Dermis blood vessel endothelial cell (primary cell): ENCODE measurements at places on chromosomes 7 and 10. TPM values are rescaled to one million over a fixed set of nuclear protein-coding genes. Genes with fewer than 3 reads are reported as not detected.
A peak's percentile ranks its signal among the peaks of the same experiment; 100 is the strongest.

RPEL1 gene
- total RNA-seq: 0.09 and 0.17 TPM in 2 replicates

CALML5 gene
- not detected in 2 replicates for total RNA-seq

NPSR1 gene
- total RNA-seq: not detected in 2 replicates

DNA sequence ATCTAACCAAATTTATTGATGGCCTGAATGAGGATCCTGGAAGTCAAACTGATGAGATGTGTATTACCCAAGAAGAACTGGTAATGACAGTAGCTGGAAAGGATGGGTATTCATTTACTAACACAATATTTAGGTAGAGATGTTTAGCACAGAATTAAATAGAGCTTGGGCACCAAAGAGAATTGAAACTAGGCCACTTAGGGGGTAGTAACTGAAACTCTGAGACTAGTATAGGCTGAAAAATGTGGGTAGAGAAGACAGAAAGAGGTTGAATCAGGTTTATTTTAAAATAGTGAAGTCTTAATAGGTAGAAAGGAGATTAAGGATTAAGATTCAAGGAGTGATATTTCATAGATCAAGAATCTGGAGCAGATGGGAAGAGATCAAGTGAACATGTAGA is 155.8 kb downstream of the MLLT10 start:
- DNase-seq: no peak

DNA sequence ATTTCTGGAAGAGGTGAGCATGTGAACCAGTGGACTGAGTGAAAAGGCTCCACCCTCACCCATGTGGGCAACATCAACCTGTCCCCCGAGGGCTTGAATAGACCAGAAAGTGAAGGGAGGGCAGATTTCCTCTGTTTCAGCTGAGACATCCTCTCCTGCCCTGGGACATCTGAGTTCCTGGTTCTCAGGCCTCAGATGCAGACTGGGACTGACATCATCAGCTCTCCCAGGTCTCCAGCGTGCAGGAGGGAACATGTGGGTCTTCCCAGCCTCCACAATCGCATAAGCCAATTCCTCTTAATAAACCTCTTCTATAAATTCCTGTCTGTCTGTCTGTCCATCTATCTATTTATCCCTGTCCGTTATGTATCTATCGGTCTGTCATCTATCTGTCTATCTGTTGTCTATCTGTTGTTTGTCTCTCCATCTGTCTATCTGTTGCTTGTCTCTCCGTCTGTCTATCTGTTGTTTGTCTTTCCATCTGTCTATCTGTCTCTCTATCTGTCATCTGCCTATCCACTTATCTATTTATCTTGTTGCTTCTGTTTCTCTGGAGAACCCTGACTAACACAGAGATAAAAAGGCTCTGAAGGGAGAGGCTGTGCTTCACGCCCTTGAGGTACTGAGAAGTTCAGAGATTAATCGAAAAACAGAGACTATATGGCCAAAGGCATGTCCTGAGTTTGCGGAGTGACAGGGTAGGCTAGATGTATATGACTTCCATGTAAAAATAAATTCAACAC is 140.3 kb upstream of the PFKP start:
- DNase-seq: no peak

GRCh38 chr7:24059775-24060174 is 224.2 kb upstream of the NPY start:
- DNase-seq: no peak

- DNase-seq: no peak
These were observed 37.9 kb upstream of the RET start for GRCh38 chr10:43038783-43039623.

GRCh38 chr10:45514291-45515270 is 140.6 kb downstream of the ALOX5 start:
- DNase-seq: peak; percentile 23

- DNase-seq: no peak
These were observed 54.3 kb upstream of the NRP1 start for GRCh38 chr10:33388785-33389184.
